ENCODE measurements at places on chromosomes 2 and 18. TPM values are rescaled to one million over a fixed set of nuclear protein-coding genes. Genes with fewer than 3 reads are reported as not detected.

IL37 gene
- not detected for total RNA-seq

PID1 gene
- 1.8 TPM for total RNA-seq

DNA sequence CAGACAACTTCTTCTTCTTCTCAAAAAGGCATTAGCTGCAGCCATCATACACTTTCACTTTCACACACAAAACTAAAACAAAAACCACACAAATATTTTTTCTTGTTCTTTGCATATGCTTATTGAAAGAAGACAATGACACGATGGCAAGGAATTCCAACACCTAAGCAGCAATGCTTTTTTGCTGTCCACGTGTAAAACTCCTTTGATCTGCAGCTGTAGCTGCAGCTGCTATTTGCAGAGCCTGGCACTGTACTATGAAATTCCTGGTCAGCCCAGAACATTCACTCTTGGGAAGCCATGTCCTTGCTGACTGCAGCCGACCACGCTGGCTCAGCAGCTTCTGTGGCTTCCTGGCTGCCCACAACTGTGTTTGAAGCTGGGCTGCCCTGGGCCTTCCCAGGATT, 316.2 kb downstream of the CDH2 start:
- H3K36me3 ChIP-seq, result no peaks in the 10 kb centered on the region
- no peak overlapping the region for H3K27ac ChIP-seq
- no peaks in the 10 kb centered on the region for H3K27me3 ChIP-seq

- no peaks in the 10 kb centered on the region for H3K27me3 ChIP-seq
- DNase-seq, result no peak
- H3K4me1 ChIP-seq, result peaks cover 4% of the 10 kb centered on the region
- H3K36me3 ChIP-seq, result no peaks in the 10 kb centered on the region
Observed at GRCh38 chr2:180655393-180655792, 325.0 kb upstream of the UBE2E3 start.

GRCh38 chr2:171921970-171922229, 361 bp upstream of the HAT1 start:
- H3K36me3 ChIP-seq, result no peaks in the 10 kb centered on the region
- no peaks in the 10 kb centered on the region for H3K27me3 ChIP-seq
- H3K4me1 ChIP-seq, result peaks cover 32% of the 10 kb centered on the region

- H3K27me3 ChIP-seq, result no peaks in the 10 kb centered on the region
- DNase-seq, result no peak
- H3K4me1 ChIP-seq, result peaks cover 63% of the 10 kb centered on the region
Observed at GRCh38 chr2:36389091-36389564, 33.5 kb downstream of the CRIM1 start.

DNA sequence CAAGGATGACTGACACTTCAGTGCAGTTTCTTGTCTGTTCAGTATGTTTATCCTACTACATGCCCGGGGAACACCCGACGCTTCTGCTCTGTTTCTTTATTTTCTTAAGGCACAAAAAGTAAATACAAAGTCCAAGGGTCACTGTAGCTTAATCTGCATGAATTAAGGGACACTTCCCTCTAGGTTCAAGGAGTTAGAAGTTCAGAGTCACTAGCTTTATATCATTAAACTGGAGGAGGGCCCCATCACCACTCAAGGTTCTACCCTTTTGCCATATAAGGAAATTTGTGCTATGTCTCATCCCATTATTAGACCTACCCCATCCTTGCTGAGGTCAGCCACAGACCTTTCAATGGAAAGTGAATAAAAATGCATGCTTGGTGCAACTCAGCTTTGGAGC, 27.6 kb upstream of the RMDN2 start:
- no peak overlapping the region for H3K27ac ChIP-seq
- no peaks in the 10 kb centered on the region for H3K27me3 ChIP-seq
- H3K36me3 ChIP-seq, result no peaks in the 10 kb centered on the region
- H3K4me1 ChIP-seq, result peaks cover 30% of the 10 kb centered on the region
- no peak for DNase-seq

GRCh38 chr2:53460347-53460746, 307.3 kb upstream of the CHAC2 start:
- no peak for DNase-seq
- H3K4me1 ChIP-seq, result peaks cover 3% of the 10 kb centered on the region
- no peak overlapping the region for H3K27ac ChIP-seq
- H3K4me3 ChIP-seq, result no peak overlapping the region
- peaks cover 2% of the 10 kb centered on the region for H3K36me3 ChIP-seq
- peaks cover 18% of the 10 kb centered on the region for H3K27me3 ChIP-seq

DNA sequence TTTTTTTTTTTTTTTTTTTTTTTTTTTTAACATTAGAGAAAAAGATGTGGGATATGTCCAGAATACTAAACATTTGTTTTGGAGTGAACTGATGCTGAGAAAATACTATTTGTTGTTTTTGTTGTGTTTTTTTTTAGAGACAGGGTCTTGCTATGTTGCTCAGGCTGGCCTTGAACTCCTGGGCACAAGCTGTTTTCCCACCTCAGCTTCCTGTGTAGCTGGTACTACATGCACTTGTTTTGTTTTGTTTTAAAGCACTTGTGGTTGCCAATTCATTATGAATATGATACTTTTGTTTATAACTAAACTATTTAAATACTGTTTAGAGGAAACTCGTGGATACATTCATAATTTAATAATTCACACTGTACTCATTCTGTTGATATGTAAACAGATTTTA, 33.4 kb upstream of the DYSF start:
- DNase-seq, result no peak
- H3K4me1 ChIP-seq, result peaks cover 9% of the 10 kb centered on the region
- H3K27me3 ChIP-seq, result no peaks in the 10 kb centered on the region
- no peak overlapping the region for H3K4me3 ChIP-seq
- H3K36me3 ChIP-seq, result peaks cover 11% of the 10 kb centered on the region

DNA sequence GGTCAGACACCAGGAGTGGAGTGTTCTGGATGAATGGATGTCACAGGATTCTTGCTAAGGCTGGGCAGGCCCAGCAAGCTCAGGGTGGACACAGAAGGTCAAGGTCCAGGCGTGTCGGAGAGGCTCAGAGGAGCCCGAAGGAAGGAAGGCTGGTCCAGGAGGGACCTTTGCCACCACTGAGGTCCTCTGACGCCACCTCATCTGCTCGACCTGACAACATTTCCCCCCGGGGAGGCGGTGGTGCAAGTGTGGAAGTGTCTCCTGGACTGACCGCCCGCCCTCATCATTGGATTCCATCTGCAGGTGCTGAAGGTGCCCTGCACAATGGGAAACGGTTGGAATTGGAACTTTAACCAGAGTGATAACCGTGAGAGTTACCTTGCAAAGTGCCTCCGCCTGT, 124.6 kb downstream of the RTP5 start:
- no peak overlapping the region for H3K27ac ChIP-seq
- no peaks in the 10 kb centered on the region for H3K36me3 ChIP-seq
- DNase-seq, result no peak
- no peak overlapping the region for H3K4me3 ChIP-seq
- H3K4me1 ChIP-seq, result no peaks in the 10 kb centered on the region

DNA sequence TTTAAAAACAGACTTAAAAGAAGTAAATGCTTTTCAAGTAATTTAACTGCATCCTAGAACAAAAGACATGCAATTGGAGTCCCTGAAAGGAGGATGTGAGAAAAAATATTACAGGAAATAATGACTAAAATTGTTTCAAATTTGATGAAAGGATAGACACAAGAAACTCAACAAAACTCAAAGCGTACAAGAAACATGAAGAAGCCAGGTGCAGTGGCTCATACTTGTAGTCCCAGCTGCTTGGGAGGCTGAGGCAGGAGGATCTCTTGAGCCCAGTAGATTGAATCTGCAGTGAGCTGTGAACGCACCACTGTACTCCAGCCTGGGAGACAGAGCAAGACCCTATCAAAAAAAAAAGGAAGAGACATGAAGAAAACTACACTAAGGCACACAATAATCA, 118.1 kb upstream of the SLC39A10 start:
- no peaks in the 10 kb centered on the region for H3K27me3 ChIP-seq
- DNase-seq, result no peak
- no peak overlapping the region for H3K4me3 ChIP-seq
- H3K27ac ChIP-seq, result no peak overlapping the region
- H3K36me3 ChIP-seq, result no peaks in the 10 kb centered on the region

All from chondrocyte (in vitro differentiated cells).